ENCODE measurements at places on chromosomes 1 and 21. TPM values are rescaled to one million over a fixed set of nuclear protein-coding genes. Genes with fewer than 3 reads are reported as not detected.

HSD3B1 gene
- not detected for total RNA-seq

- no peak for ATAC-seq
These were observed 14.6 kb downstream of the EPHX1 start for GRCh38 chr1:225824533-225824941.

- no peak for ATAC-seq
These were observed 73.7 kb downstream of the DHRS3 start for GRCh38 chr1:12544357-12544756.

DNA sequence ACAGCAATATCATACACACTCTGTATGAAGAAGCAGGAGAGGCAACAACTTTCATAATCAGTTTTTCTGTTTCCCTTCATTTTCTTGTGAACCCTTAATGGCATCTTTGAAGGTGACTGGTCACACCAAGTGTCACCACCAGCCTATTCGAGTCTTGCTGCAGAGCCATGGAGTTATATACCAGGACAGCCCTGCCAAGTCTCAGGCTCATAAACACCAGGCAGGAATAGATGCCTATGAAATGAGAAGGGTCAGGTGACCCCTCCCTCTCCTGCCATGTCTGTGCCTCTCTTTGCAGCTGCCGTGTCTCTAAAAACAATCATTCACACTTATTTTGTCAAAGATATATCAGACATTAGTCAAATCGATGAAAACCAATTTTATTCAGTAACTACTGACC is 28.0 kb downstream of the NECAP2 start:
- ATAC-seq, result no peak

All from gastroesophageal sphincter (tissue), 4 donors.